ENCODE measurements at places on chromosomes 1 and 21.

GRCh38 chr1:222754366-222755139 is 17.6 kb downstream of the FAM177B start:
- no peak for DNase-seq

- DNase-seq, result peak; percentile 91
These were observed 78.6 kb downstream of the KCNN3 start for GRCh38 chr1:154791292-154792166.

DNA sequence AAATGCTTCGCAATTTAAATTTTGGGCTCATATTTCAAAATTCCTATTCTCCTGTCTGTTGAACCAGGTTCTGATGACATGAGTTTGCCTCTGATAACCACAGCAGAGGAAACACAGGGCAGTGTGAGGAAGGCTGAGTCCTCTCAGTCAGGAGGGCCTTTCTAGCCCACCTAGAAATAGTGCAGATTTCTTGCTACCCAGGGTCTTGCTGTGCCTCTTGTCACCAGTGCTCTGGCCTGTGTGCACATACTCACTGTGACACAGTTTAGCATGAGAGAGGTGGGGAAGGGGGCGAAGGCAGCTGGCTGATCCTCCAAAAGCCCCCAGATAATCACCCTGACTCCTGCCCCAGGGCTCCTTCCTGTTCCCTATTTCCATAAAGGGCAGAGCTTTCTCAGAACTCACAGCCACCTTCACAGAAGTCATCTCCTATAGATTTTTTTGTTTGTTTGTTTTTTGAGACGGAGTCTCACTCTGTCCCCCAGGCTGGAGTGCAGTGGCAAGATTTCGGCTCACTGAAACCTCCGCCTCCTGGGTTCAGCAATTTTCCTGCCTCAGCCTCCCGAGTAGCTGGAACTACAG is 23.7 kb downstream of the ERRFI1 start:
- DNase-seq, result no peak

GRCh38 chr1:91556556-91556955 is 55.9 kb downstream of the CDC7 start:
- DNase-seq, result no peak

GRCh38 chr21:34187935-34188334 is 114.6 kb downstream of the MRPS6 start:
- DNase-seq, result no peak

DNA sequence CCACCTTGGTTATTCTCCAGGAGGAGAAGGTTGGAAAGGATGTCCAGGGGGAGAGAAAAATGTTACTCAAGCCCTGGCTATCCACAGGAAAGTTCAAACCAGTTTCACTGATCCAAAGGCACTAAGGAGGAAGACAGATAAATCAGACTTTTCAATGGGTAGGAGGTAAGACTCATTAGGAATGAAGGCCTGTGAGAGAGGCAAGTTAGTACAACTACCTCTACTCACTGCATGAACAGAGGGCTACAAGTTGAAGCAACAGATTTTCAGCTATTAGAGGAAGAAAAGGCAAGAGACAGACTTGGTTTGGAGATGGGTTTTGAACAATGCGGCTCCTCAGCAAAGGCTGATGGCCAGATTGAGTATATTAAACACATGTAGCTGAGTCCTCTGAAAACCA is 16.9 kb downstream of the CD160 start:
- DNase-seq, result no peak

GRCh38 chr21:35291973-35292627 is 243.0 kb upstream of the RUNX1 start:
- DNase-seq, result no peak

- no peak for DNase-seq
These were observed 2.0 kb downstream of the MAPKAPK2 start for GRCh38 chr1:206686478-206687249.

DNA sequence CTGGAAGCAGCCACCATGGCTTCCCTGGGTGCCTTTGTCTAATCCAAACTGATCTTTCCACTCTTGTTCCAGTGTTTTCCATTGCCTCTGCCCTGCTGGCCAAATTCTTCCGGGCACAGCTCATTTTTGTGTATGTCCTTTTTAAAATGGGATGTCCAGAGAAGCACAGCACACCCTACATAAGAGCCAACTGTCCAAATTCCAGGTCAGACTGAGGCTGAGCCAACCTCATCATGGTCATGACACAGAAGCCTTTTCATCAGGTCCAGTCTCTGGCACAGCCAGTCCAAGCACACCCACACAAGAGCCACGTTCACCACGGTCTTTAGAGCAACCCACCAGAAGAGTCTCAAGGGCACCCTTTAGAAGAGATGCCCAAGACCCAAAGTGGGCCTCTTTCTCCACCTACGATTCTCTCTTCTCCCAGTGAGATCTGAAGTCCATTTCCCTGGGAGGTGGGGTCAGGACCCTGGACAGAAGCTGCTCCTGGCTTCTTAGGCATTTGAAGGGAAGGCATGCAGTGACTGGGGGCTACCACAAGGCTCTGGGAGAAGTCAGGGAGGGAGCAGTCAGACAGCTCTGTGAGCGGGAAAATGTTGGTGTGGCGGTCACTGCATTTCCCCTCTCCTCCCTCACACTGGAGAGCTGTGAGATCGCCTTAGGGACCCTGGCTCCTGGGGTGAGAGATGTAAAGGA is 53.2 kb downstream of the SYT2 start:
- no peak for DNase-seq

GRCh38 chr1:227330279-227331076 is 12.2 kb upstream of the CDC42BPA start:
- no peak for DNase-seq

DNA sequence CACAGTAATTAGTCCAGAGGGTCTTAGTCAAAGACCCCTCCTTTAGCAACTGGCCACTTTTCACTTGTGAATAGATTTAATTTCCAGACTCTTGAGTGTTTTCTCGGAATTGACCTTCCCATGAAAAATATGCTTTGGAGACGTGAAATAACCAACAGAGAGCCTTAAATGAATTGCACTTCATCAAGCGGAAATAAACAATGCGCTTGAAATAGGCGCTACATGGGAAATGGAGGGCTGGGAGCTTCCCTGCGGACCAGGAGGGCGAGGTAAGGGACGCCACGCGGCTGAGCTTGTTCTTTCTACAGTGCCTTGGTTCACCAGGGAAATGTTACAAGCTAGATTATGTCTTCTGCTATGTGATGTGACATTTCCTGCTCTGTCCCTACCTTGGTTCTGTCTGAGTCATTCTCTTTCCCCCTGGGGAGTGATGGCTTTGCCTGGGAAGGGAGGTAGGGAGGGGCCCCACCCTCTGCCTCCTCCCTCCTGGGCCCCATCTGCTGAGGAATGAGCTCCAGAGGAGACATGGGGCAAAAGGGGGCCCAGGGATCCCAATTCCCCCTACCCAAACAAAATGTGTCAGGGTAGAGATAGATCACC is 619.3 kb downstream of the PTPRU start:
- DNase-seq, result no peak

DNA sequence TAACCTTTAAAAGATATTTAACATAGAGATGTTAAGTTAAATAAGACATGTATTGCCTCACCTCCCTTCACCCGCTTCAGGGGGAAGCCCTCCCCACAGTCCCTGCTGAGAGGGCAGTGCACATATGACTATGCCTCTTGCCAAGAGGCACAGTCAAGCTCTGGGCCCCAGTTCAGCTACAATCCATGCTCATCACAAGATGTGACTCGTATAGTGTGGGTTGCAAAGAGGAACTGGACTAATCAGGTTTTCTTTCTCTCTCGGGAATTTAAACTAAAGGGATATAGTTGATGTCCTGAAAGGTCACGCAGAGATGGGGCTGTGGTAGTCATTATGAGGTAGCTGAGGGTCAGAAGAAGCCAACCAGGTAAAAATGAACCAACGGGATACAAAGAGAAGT is 35.6 kb downstream of the LYST start:
- no peak for DNase-seq

- no peak for DNase-seq
These were observed 7.5 kb downstream of the UCK2 start for GRCh38 chr1:165834881-165835280.

- no peak for DNase-seq
These were observed 52.2 kb downstream of the PUM1 start for GRCh38 chr1:31013187-31013864.

DNA sequence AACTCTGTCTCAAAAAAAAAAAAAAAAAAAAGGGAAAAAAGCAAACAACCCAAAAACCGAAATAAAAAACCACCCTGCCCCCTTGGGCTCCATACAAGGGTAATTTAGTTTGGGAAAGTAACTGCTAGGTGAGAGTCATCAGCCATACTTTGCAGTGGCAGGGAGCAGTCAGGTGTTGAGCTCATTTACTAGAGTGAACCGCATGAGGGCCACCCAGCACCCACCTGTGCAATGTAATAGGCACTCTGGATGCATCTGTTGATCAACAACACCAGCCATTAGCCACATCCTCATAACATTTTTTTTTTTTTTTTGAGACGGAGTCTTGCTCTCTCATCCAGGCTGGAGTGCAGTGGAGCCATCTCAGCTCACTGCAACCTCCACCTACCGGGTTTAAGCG is 9.1 kb downstream of the INAVA start:
- DNase-seq, result no peak

DNA sequence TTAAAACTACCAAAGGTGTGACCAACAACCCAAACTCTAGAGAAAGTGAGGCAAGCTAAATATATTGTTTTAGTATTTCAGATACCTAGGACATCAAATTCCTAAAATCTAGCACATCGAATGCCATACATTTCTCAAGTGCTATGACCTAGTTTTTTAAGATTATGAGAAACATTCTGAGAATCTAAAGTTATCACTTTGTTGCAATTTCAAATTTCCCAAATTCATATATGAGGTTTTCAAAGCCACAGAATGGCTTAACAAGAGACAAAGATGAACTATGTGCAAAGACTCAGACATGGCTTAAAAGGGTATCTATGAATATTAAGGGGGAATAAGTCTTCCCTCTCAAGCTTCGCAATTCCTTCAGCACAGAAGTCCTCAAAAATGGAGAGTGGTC is 6.8 kb downstream of the SCYL3 start:
- no peak for DNase-seq

- no peak for DNase-seq
These were observed 99.4 kb downstream of the CAMTA1 start for GRCh38 chr1:6884652-6885153.

GRCh38 chr1:19888112-19888511 is 5.9 kb downstream of the OTUD3 start:
- no peak for DNase-seq

GRCh38 chr1:232597721-232598120 is 32.2 kb downstream of the SIPA1L2 start:
- DNase-seq, result no peak

DNA sequence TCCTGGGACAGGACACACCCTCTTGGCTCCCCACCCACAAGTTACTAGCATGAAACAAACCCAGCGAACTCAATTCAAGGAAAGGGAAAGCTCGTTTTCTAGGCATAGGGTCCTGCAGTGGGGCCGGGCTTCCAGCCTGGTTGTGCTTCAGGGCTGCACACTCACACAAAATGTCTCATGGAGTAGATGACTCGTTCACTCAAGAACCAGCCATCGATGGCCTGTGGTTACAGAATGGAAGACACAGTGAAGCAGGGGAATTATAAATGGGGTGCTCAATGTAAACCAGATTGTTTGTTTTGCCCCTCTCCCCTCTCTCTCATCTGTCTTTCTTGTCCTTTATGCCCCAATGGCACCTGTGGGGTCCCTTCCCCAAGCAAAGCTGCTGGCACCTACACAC is 56.0 kb upstream of the COX20 start:
- DNase-seq, result no peak
